Activated T-helper 1 cell treated with anti-CD3 and anti-CD28 coated beads, Interleukin-2, amount 50 U/mL, for 16 hours (primary cell): ENCODE measurements at places on chromosomes 5 and 9.

DNA sequence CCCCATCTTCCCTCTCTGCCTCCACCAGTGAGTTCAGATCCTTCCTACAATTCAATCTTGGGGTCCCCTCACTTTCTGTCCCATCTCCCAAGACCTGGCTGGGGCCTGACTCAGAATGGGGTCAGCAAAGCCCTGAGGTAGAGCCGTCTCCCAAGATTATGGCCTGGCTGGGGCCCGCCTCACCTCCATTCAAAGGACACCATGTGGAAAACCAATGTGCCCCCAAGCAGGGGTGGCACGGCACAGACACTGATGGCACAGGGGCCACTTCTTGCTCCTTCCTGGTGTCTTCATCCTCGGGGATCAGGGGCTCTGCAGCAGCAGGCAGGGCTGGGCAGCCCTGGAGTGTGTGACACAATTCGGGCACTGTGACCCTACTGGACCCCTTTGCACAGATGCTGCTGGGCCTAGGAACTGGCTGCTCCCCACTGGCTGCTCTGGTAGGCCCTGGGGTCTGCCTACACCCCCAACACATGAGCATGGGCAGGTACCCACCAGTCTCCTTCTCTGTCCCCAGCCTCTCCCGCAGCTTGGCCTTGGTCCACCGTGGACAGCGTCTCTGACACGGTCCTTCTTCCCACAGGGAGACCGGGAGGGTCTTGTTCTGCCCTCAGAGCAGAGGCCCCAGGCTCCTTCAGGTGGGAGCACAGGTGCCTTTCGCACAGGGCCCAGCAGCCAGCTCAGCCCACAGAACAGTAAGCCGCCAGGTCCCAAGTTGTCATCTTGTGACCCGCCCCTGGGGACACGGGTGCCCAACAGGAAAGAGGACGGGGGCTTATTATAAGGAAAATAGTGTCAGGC, 89.5 kb downstream of the ADAMTS2 start:
- no peak for DNase-seq

GRCh38 chr5:122639864-122640263, 135.0 kb upstream of the SNX2 start:
- no peak for DNase-seq

DNA sequence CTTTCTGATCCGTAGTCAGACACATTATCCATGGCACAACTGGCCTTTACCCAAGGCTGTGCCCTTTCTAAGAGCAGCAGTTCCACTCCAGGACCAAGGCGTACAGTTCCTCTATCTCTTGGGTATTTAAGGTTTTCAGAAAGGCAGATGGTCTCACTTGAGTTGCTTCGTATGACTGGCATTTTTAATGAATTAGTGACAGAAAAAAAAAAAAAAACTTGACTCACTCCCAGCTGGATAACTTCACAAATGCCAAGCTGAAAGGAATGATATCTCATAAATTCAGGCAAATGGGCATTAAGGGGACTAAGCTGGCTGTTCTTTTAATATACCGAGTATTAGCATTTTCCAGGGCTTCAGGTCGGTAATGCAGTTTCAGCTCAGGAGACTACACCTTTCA, 60.7 kb downstream of the SLC24A2 start:
- no peak for DNase-seq

GRCh38 chr5:118371973-118372831, 616.1 kb downstream of the DTWD2 start:
- no peak for DNase-seq

DNA sequence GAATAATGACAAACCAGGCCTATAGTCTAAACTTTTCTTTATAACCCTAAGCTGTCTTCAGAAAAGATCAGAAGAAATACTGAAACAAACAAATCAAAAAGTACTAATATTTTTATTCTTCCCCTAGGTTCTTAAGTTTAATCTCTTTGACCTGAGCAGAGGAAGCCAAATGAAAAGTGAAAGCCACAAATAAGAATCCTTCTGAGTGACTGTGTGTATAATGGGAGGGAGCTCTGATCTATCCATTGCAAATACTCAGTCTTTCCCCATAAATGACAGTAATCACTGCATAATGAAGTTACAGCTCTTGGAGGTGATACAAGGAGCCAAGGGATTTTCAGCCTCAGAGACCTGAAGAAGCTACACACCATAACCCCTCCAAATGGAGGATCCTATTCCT, 126.9 kb upstream of the ATP10B start:
- no peak for DNase-seq

- DNase-seq, result no peak
Observed at GRCh38 chr5:11110128-11110527, 349.1 kb upstream of the DAP start.

DNA sequence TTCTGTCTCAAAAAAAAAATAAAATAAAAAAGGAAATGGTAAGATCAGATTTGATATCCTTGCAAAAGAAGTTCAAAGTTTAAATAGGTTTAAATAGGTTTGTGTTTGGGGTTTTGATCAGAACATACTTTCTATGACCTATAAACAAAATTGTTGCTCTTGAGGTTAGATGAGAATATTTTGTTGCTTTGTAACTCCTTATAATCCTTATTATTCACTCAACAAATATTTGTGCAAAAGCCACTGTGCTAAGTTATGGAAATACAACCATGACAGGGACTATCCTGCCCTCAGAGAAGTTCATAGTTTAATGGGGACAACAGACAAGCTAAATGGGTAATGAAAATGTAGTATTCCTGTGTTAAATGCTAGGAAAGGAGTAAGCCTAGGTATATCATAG, 71.5 kb downstream of the INVS start:
- DNase-seq, result no peak

DNA sequence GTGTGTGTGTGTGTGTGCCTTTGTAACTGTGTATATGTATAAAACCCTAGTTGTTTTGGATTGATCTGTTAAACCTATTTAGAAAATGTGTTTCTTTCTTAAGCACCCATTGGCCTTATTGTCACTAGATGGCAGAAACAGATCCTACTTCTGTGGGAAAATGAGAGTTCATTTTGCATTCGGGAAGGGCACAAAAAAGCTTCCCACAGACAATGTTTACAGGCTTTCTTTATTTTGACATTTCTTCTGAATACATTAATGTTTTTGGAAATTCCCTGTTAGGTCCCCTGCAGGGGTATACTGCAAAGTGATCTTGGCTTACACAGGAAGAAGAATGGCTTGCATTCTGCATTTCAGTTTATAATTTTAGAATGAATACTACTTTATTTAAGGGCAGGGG, 481.8 kb upstream of the ARRDC3 start:
- DNase-seq, result no peak

DNA sequence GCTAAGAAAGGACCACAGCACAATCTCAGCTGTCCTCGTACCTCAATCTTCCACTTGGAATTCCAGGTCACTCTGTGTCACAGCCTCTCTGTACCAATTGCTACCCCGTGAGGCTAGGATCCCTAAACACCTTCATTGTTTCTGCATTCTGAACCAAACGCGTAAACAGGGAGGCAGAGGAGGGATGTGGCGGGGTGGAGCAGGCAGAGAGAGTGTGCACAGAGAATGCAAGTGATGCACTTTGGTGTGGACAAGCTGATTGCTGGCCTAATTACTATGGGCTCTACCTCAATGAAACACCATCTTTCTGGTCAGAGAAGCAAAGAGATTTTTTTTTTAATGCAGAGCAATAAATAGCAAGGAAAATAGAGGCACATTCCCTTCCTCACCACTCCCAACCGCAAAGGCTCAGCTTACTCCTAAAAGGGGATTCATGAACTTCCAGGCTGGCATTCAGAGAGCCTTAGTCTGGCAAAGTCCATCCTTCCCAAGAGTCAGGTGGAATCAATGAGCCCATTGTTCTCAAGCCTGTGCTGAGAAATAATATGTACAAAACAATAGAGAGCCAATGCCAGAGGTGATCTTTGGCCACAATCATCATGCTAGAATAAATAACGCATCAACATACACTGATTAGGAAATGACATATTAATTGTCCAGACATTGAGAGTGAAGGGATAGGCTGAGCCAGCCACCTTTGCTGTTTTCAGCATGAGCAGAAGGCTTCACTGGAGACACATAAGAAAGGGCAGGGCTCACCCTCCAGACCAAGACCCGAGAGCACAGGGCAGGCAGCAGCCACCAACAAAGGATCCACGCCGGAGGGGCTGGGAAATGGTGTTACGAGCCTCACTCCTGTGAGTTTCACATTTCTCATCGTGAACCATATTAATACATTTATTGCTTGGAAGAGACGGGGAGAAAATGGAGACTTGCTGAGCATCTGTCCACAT, 278.8 kb downstream of the ENC1 start:
- DNase-seq, result no peak

DNA sequence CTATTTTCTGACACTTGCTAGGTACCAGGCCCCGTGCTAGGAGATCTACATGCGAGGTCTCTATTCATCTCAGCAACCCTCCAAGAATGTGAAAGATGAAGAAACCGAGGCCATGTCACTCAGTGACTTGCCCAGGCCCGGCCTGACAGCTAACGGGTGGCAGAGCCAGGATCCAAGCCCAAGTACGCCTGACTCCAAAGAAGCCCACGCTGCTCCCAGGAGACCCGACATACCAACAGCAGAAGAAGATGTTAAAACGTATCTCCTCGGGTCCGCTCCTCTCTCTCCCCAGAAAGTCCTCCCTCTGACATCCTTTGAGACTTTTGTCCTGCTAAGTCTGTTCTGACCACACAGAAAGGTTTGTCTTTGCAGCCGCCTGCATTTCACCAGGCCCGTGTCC, 65.2 kb downstream of the CRB2 start:
- no peak for DNase-seq

DNA sequence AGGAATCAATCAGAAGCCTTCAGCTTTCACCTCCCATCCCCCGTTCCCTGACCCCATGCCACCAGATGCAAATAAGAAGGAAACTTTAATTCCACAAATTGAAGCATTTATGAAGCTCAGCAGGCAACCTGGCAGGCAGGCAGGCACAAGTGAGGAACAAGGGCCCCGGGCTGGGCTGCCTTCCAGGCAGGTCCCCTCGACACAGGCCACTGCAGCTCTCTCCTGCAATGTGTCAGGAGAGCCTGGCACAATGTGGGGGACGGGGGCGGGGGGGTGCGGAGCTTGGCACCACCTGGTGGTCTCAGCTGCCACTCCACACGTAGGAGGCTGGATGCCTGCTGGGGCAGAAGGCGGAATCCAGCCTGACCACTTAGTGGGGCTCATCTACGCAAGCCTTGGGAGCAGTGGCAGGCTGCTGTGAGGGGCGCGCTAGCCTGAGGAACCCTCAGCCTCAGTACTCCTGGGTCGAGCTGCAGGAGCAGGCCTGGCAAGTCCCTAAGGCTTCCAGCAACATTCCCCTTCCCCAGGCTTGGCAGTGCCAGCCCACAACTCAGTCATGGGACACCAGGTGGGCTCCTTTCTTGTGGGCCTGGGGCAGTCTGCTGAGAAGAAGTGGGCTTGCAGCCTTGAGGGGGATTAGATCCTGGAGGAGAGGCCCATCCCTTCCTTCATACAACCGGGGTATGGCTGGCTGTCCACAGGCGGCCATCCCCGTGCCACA, 50.2 kb upstream of the KCNMB1 start:
- DNase-seq, result no peak

GRCh38 chr9:120528829-120529228, 51.1 kb downstream of the CDK5RAP2 start:
- DNase-seq, result no peak

- no peak for DNase-seq
Observed at GRCh38 chr5:31496301-31496700, 35.6 kb downstream of the DROSHA start.

GRCh38 chr9:40907657-40908624, 220.5 kb downstream of the FOXD4L6 start:
- DNase-seq, result no peak

- no peak for DNase-seq
Observed at GRCh38 chr9:71748280-71748743, 20.0 kb downstream of the CEMIP2 start.
